MV-4-11 (cell line): ENCODE measurements at places on chromosomes 5 and 9.

DNA sequence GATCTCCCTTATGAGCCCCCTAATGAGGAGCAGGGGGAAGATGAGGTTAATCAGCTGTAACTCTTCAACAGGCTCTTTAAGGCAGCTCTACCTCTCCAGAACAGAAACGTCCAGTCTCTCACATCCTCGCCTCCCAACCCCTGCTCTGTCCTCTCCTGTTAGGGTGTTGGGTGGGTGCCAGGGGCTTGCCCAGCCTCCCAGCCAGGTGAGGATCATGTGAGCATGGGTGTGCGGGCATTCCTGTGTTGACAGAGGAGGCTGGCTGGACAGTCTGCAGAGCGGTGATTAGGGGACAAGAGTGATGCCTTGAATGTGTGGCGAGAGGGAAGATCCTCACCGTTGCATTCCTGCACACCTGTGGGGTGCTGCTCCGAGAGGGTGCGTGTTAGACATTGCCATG is 51.7 kb downstream of the CCDC180 start:
- DNase-seq: no peak

DNA sequence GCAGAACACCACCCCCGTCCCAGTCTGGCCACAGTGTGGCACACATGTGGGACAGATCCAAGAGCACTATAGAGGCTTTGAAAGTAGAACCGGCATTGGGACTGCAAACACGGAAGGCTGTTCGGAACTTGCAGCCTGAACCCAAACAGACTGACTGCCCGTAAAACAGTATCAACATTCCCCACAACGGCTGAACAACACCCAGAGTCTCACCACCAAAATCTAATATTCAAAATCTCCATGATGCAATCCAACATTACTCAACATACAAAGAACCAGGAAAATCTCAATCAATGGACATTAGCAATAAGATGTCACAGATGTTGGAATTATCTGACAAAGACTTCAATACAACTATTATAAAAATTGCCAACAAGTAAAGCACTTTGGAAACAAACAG is 82.3 kb downstream of the ROR2 start:
- no peak for DNase-seq

DNA sequence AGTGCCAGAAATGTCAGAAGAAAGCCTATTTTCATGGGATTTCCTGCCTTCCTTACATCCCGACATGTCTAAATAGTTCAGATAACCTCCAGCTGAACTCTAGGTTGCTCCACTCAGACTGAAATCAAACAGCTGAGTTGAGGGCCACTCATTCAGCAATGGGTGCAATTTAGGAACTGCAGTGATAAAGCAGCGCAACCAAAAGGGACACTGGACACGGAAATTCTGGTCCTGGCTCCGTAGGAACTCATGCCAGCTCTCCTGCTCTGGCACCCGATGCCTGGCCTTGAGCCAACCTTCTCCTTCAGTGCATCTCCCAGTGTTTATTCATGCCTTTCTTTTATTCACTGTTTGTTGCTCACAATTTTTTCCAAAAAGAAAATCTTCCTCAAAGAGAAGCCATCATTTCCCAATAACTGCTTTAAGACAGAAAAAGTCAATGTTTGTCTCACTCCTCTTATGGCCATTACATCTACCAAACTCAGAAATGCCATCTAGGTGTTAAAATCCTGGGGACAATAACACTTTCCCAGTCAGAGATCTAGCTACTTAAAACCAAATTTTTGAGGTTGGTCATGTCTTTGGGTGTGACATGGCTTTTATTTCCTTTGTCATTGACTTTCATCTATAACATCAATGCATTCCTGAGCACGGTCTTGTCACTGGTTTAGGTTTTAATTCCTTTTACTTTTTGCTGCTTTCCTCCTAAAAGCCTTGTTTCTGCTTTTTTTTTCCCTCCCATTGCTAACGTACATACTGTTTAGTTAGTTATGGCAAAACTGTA is 126.9 kb downstream of the PDE4D start:
- no peak for DNase-seq

GRCh38 chr9:88645172-88645878 is 110.3 kb downstream of the NXNL2 start:
- no peak for DNase-seq

- no peak for DNase-seq
Measured at GRCh38 chr5:107372723-107373450, 297.9 kb downstream of the EFNA5 start.

DNA sequence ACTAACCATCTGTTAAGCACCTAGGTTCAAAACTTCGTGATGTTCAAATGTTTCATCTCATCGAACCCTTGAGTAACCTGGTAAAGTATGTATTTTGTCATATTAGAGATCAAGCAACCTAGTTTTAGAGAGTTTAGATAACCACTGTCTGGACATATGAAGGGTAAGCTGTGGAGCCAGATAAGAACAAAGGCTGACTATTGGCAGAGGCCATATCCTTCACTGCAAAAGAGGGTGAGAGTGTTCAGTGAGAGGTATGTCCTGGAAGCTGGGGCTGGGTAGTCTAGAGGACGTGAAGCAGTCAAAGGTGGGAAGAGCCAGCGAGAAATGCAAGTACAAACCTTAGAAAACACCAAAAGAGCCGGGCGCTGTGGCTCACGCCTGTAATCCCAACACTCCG is 573.1 kb upstream of the KLF4 start:
- no peak for DNase-seq

GRCh38 chr5:62299600-62299999 is 6.4 kb upstream of the KIF2A start:
- no peak for DNase-seq

DNA sequence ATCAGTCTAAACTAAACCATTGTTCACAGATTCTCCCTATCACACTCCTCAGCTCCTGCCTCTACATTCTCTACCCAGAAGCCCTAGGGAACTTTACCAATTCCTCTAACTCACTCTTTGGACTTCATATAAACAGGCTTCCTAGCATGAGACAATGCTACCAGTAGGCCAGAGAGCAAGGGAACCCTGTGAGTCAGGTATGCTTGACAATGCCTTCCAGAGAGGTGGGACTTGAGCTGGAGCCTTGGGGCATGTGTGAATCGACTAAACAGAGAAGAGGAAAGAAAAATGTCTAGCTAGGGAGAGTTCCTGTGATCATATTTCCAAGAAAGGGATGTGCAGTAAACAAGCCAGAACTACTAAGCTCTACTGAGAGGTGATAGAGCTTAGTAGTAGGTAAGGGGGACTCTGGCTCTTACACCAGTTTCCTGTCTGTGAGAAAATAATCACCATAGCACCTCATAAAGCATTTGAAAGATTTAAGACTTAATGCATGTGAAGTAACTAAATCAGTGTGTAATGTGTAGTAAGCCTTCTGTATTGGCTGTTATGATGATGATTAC is 6.4 kb upstream of the RFK start:
- DNase-seq: no peak
